Epithelial cell of esophagus (primary cell): ENCODE measurements at places on chromosomes 2 and 18.

- no peak for DNase-seq
Measured at GRCh38 chr18:27114842-27115241, 70.3 kb downstream of the CHST9 start.

- DNase-seq, result no peak
Measured at GRCh38 chr18:66393463-66393862, 210.4 kb downstream of the CDH19 start.

GRCh38 chr2:163592954-163593622, 142.7 kb downstream of the FIGN start:
- no peak for DNase-seq

DNA sequence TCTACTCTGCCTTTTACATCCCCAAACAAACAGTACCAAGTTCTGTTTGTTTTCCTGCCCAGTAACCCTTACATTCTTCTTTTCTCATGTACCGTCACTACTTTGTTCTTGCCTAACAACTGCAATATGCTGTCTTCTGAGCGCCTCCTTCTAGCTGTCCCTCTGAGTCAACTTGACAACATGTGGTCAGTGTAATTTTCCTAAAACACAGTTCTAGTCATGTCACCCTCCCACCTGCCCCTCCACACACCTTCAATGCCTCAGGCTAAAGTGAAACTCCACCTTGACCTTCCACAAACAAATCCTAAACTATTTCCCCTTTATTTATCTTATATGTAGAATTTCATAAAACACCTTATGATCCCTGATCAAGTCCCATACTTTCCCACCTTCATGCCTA, 124.6 kb upstream of the CD302 start:
- peak; percentile 24 for DNase-seq

DNA sequence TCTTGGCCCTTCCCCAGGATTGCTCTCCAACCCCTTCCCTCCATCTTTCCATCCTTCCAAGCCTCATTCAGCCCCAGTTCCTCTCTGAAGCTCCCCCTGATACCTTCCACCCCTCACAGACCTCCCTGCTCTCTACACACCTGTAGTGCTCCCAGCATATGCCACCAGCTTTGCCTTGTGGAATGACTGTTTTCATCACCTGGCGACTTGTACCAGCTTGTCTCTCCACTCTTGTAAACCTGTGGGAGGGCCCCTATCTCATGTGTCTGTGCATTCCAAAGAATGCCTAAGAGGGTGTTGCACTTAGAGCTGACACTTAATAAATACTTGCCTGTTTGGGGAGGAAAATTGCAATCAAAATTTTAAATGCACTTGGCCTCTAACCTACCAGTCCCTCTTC, 198.7 kb downstream of the BCL11A start:
- peak; percentile 94 for DNase-seq

- DNase-seq, result no peak
Measured at GRCh38 chr2:45984896-45985473, 312.2 kb upstream of the EPAS1 start.

GRCh38 chr2:229254206-229254605, 16.9 kb downstream of the PID1 start:
- DNase-seq, result no peak

GRCh38 chr2:33442528-33443079, 33.8 kb upstream of the RASGRP3 start:
- no peak for DNase-seq

- DNase-seq, result peak; percentile 61
Measured at GRCh38 chr2:45637440-45637839, 14.0 kb upstream of the PRKCE start.

- peak; percentile 5 for DNase-seq
Measured at GRCh38 chr18:35091841-35092240, 50.6 kb downstream of the MAPRE2 start.

- no peak for DNase-seq
Measured at GRCh38 chr18:62089174-62089573, 97.7 kb downstream of the PIGN start.

GRCh38 chr2:38911191-38911590, 21.5 kb downstream of the ARHGEF33 start:
- no peak for DNase-seq

DNA sequence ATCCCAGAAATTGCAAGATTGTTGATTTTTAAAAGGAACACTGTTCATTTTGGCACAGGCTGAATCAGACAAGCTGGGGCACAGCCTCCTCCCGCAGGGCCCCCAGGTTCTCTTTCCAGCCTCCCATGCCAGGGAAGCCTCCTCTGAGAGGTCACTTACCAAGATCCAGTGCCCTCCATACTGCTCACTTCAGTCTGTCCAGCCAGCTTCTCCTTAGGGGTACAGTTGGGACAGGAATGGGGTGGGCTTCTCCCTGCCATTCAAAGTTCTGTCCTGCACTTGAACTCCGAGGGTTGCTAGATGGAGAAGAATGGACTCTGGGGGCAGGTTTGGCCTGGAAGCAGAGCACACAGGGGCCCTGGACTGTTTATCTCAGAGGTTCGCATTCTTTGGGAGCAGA, 7.5 kb upstream of the CYP26B1 start:
- no peak for DNase-seq

DNA sequence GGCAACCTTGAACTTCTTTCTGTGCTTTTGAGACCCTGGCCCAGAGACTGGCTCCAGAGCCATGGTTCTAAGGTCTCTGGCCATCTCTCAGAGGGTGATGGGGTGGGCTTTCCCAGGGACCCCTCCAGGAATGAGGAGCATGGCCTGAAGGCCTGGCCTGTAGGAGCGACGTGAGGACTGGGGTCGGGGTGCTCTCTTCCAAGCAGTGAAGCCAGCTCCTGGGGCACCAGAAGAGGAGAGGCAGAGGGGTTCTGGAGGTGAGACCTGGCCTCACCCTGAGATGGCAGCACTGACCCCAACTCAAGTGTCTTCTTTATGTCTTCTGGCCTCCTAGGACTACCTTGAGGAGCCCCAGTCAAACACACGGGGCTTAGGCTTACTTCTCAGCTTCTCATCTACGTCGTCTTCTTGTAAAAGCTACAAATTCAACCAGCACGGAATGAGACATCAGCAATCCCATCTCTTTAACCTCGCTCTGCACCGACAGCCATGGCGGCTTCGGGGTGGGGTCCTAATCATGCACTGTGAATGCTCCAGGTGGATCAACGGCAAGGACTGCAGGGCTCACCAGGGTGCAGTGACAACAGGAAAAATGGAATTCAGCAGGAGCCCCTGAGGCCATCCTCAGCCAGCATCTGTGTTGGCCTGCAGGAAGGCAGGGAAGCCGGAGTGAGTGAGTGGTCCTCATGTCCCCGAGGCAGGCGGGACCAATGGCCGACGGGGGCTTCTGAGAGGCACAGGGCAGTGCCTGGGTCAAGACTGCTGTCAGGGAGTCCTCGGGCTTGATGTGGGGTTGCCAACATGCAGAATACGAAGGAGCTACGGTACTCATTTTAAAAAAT, 214.1 kb downstream of the HDAC4 start:
- DNase-seq, result no peak

GRCh38 chr2:46462936-46463335, 16.4 kb upstream of the TMEM247 start:
- no peak for DNase-seq

- DNase-seq, result peak; percentile 92
Measured at GRCh38 chr2:200786826-200787225, 24.9 kb upstream of the BZW1 start.

- DNase-seq, result no peak
Measured at GRCh38 chr2:231260442-231261208, 62.2 kb downstream of the ARMC9 start.

DNA sequence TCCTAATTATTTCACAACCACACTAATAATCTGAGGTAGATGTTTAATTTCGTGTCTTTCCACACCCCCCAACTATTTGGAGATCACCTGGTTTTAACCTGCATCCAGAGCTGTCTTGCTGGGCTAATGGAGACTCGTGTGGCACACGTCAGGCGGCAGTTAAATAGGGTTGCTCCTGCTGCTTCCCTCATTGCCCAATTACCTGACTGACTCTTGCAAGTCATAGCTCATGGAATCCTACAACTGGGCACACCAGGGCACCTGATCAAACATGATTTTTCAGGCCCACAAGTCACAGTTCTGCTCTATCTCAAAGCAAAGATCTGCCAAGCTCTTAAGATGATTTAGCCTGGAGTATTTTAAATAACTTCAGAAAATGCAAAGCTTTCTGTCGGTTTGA, 1430.4 kb upstream of the ACVR2A start:
- peak; percentile 72 for DNase-seq
